SHP77 treated with DMSO at 0.1 percent for 48 hours (cell line): ENCODE measurements at places on chromosomes 6 and 20.

DNA sequence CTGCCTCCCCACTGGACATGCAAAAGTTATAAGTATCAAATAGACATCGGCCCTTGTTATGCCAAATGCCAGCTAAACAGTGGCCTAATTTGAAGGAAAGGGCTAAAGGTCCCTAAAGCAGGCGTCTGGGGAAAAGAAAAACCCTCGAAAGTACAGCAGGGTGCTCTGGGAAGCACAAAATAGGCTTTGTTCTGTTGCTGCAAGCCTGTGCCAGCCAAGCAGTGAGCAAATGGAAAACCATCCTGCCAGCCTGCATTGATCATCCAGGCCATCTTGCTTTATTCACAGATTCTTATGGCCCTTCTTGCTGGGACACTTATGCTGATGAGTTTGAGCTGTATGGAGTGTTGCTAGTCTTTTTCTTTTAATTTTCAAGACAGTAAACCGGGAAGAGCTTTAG, 62.2 kb upstream of the PLEKHG1 start:
- DNase-seq = no peak

DNA sequence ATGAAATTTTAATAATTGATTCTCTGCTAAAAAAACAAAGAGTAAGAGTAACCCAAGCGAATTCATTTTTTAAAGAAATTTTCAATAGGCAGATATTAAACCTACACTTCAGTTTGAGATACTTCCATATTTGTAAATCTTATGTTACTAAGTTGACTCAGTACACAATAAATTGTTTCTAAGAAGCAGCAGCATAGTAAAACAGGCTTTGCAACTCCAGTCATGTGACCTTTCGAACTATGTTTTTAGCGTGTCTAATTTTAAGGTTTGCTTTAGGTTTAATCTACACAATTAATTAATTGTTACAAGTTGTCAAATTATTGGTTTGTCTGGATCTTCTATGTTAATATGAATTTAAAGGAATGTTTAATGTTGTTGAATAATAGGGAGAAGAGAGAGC, 708.9 kb upstream of the CITED2 start:
- no peak for DNase-seq

GRCh38 chr6:14309516-14309915, 191.9 kb downstream of the CD83 start:
- no peak for DNase-seq

- peak; percentile 77 for DNase-seq
Observed at GRCh38 chr6:142187209-142187608, 40.1 kb downstream of the VTA1 start.

DNA sequence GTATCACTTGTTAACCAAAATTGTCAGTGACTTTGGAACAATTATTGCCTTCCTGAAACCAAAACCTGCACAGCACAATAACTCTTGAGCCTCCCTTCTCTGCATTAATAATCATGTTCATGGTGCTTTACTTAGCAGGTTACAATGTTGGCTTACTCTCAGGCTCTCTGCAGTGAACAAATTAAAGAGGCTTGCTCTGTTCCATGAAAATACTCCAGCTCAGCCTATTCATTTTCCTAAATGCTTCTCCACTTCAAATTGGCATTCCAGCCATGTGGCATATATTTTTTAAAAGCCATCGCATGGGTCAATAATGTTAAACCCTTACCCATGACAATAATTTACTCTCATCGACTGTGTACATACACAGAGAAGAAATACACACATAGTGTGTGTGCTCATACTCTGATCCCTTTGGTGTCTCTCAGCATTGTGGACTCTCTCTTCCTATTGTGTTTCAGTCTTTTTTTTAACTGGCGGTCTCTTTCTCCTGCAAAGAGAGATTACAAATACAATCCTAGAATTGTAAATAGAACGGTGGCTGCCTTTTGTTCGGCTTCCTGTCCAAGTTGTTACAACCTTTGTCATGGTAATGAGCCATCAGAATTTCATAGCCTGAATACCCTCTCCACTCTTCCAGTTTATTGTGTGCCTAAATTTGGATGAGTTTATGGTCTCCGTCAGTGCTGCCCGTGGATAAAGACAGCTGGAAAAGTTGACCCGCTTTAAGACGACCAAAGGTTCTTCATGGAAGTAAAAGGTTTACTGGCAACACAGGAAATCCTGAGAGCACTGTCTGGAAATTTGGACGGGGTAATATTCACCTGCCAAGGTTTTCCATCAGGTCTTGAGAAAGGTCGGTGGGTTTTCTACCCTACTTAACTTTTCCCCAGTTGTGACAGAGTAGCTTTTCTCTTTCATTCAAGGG, 263.6 kb downstream of the CD83 start:
- peak; percentile 18 for DNase-seq

GRCh38 chr6:53793318-53794136, 1.3 kb upstream of the LRRC1 start:
- peak; percentile 55 for DNase-seq

GRCh38 chr6:132128424-132128823, 177.3 kb upstream of the CCN2 start:
- no peak for DNase-seq

GRCh38 chr6:136212608-136213007, 37.5 kb downstream of the MTFR2 start:
- DNase-seq = no peak

DNA sequence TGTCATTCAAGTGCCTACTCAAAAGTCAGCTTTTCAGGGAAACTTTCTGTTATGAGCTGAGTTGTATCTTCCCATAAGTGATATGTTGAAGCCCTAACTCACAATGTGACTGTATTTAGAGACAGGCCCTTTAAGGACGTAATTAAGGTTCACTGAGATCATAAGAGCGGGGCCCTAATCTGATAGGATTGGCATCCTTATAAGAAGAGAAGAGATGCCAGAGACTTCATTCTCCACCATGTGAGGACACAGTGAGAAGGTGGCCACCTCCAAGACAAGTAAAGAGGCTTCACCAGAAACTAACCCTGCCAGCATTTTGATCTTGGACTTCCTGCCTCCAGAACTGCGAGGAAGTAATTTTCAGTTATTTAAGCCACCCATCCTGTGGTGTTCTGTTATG, 12.7 kb upstream of the SMLR1 start:
- DNase-seq = no peak

DNA sequence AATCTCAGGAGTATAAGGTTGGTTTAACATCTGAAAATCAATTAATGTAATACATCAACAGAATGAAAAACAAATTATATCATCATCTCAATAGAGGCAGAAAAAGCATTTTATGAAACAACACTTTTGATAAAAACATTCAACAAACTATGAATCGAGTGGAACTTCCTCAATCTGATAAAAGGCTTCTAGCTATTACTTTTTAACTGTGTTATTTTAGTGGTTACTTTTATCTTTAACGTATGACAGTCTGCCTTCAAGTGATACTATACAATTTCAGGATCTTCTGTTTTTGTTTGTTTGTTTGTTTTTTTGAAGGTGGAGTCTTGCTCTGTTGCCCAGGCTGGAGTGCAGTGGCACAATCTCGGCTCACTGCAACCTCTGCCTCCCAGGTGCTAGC, 73.7 kb downstream of the ZFAND3 start:
- no peak for DNase-seq

GRCh38 chr6:55774286-55775028, 100.9 kb downstream of the BMP5 start:
- DNase-seq = no peak

- DNase-seq = no peak
Observed at GRCh38 chr6:138785980-138786379, 9.9 kb upstream of the ECT2L start.

DNA sequence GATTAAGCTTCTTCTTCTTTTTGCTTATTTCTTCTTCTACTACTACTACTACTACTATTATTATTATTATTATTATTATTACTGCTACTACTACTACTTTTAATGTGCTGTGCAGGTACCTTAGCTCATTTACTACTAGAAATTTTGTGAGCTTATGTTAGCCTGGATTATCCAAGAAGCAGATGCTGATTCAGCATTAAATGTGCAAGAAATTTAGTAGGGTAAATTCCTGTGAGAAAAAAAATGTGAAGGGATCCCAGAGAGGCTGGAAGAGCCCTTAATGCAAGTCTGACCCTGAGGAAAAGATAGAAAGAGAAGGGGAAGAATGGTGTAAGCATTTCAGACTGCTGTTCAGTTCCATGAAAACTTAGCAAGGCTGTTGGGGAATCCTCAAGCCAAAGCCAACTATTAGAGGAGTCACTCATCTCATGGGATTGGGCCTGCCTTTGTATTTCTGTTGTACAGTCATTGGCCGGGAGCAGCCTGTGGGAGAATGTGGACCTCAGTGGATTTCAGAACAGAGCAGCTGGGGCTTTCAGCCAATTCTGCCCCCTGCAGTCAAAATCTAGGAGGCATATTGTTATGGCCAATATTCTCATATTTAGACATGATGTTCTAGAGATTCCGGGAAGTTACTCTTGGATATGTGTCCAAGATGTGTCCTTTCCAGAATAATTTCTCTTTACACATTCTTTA, 37.2 kb upstream of the TSPYL1 start:
- DNase-seq = no peak
